Glomerular endothelial cell (primary cell): ENCODE measurements at places on chromosomes 5 and 9. TPM values are rescaled to one million over a fixed set of nuclear protein-coding genes. Genes with fewer than 3 reads are reported as not detected.

- DNase-seq, result no peak
These were observed 22.9 kb downstream of the HAVCR2 start for GRCh38 chr5:157085930-157086329.

INSL6 gene
- total RNA-seq, result not detected in 2 replicates

DNA sequence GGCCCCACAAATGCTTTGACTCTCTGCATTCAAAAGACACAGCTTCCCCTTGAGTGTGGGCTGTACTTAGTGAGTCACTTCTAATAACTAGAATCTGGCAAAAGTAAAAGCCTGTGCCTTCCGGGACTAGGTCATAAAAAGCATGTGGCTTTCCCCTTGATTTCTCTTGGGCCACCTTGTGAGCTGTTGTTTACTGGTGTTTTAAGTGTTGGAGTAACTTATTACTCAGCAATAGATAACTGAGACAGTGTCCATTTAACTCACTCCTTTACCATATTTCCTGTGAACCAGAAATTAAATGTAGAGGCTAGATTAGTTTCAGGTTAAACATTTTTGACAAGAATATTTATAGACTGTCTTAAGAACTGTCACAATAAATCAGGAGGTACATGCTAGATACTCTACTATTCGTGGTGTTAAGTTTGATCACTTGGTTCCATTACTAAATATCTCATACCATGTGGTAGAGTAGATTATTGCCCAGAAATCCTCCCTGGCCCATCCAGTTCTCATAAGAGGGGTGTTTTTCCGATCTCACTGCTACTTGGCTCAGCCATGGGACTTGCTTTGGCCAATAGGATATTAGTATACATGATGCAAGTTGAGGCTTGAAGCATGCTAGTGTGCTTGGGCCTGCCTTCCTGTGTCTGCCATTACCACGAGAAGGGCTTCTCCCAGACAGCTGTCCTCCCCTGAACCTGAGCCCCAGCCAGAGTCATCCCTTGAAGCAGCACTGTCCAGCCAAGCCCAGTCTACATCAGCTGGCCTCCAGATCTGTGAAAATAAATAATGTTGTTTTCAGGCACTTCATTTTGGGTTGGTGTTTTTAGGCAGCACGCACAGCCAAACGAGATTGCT lies 10.4 kb upstream of the CMBL start:
- no peak for DNase-seq

- no peak for DNase-seq
These were observed 892.7 kb downstream of the TLE1 start for GRCh38 chr9:80796632-80797031.

DNA sequence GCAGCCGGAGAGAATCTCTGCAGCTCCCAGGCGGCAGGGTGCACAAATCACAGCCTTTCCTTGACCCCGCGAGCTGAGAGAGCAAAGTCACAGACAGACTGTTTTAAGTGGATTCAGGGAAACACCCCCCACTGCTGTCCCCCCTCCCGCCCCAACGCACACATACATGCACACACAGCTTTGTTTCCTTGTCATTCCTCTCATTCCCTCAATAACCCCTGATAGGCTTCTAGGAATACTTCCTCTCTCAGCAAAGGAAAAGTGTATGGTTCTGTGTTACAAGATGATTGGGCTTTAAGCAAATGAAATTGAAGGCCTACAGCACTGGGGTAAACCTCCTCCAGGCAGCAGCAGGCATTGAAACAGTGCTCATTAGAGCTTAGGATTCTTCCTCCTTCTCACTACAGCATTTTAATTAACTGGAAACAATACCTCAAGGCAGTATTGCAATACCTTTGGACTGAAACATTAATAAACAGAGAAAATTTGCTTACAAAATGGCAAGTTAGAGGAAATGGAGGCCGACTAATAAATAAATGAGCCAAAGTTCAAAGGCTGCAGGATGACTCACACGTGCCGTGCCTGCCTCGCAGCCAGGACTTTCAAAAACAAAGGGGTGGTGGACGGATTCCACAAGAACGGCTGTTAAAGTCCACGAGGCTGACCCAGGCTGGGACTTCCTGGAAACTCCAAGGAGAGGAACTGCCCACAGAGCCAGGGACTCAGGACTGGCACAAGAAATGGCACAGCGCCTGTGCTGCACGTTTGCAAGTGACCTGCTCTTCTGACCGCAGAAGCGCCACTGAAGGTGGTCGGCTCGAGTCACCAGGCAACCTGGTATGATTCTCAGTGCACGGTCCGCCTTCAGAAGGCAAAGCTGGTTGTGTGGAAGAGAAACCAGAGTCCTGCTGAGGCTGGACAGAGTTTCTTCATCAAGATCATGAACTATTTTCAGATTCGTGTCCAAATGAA lies 236.2 kb downstream of the SYK start:
- DNase-seq, result no peak

KCNMB1 gene
- total RNA-seq, result not detected in 2 replicates

DNA sequence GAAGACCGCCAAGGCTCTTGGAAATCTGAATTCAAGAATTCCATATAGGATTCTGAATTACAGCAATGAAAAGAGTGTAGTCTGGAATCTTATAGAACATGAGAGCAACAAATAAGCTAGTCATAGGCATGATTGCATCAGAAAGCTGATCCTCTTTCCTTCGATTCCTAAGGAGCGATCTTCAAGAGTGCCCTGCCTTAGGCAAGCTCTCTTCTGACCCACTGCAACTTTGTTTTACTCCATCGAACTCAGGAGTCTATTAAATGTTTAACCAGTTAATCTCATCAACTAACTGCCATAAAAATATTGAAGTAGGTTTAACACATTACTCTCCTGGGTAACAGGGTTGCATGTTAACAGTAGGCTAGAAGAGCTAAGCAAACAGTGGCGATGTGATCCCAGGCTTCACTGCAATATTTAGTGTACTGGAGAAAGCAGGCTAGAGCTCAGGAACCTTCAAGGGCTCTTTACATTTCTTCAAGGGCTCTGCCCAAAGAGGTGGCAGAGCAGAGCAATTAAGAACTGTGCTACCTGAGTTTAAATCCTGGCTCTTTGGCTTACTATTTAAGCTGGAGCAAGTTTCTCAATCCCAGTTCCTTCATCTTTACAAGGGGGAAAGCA lies 146.3 kb downstream of the RORB start:
- no peak for DNase-seq

DNA sequence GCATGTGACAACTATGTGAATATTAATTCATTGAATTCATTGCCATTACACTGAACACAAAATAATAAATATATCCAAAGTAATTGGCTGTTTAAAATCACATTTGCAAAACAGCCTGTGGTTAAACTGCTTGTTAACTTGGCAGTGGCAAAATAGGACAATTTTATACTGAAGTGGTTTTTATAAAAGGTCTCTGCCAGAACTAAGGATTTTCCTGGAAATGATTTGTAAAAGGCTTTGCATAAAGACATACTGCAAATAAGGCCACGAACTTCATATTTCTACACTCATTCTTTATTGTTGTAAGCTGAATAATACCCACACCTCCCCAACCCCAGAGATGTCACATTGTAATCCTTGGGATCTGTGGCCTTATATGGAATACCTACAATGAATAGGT lies 370.3 kb upstream of the RGMB start:
- DNase-seq, result no peak

DNA sequence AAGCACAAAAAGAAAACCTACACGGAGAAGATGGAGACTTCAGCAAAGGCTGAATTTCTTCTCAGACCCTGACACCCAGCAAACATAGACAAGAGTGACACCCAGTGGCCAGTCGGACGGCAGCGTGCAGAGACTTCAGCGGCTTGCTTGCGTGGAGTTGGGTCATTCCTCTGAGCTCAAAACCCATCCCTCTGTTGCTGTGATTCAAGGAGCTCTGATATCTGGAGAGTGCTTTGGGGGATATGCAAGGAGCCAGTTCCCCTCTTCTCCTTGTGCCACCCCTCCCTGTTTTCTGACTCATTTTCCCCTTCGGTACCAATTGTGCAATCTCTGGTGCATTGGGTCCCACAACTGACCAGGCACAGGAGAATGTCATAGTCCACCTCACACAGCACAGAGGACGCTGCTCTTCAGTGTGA lies 27.5 kb downstream of the SH3TC2 start:
- peak; percentile 50 for DNase-seq

- DNase-seq, result no peak
These were observed 7.6 kb downstream of the SHB start for GRCh38 chr9:38061326-38061977.

SLC36A2 gene
- not detected in 2 replicates for total RNA-seq

IL31RA gene
- 0.76 and 3.5 TPM in 2 replicates for total RNA-seq

GRCh38 chr9:70113403-70114022 lies 69.9 kb downstream of the MAMDC2 start:
- DNase-seq, result no peak

DNA sequence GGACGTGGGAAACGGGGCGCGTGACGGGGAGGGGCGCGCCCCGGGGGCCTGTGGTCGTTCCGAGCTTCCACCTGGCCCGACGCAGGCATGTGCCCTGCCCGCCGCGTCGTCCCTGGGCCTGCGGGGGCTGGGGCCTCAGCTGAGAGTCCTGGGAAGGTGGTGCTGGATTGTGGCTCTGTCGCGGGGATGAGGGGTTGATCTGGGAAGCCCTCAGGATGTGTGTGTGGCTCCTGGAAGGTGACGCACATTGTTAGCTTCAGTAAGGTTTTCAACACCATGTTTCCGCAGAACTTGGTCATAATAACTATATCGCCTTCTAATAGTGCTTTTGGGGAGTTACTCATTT lies 589.1 kb downstream of the MTRR start:
- no peak for DNase-seq

DNA sequence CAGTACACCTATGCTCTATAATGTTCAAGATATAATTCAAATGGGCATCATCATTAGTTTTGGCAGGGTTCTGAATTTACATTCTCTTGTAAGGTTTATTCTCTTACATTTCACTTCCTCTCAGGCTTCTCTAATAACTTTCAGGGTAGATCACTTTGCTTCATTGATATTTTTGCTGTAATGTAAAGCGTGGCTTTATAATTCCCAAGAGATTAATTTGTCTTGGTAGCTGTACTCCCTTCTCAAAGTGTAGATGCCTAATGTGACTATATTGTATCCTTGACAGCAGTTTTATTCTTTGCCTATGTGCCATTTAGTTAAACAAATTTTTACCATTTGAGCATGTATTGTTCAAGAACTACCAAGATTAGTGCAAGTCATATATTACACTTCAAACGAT lies 889.1 kb downstream of the TAF11L14 start:
- no peak for DNase-seq

DNA sequence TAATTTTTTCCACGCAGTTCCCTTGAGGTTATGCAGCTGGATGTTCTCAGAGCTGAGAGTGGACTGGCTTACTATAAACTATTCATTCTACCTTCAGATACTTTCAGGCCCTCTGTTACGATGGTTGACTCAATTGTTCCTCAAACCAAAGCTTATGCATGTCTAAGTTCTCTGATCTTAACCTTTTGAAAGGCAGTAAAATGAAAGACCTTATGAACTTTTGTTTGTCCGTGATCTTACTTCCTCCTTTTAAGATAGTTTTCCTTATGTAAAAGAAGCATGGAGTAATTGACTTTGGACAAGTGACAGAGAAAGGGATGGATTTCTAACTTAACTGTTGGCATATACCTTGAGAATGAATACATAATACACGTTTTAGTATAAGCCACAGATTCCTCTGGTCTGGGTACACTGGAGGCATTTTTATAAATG lies 575.7 kb downstream of the PDE4D start:
- no peak for DNase-seq

GRCh38 chr9:20373263-20373662 lies 249.0 kb downstream of the MLLT3 start:
- no peak for DNase-seq

MSMP gene
- total RNA-seq, result 1.6 and 7.9 TPM in 2 replicates

DNA sequence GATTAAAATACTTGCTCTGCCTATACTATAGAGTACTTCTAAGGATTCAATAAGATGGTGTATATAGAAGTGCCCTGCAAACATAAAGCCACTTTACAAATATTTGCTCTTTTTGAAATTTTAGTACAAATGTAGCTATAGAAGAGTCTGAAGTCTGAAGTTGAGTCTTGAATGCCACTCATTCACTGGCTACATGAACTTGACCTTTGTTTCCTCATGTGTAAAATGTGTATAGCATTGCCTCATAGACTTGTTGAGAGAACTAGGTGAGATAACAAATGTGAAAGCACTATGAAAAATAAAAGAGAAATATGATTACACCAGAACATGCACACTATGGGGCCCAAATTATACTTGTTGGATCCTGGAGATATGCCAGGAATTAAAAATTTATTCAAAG lies 244.7 kb downstream of the SEC61B start:
- DNase-seq, result no peak

FOXD4 gene
- total RNA-seq, result not detected in 2 replicates

GRCh38 chr5:108925073-108925472 lies 177.4 kb downstream of the FER start:
- DNase-seq, result no peak

AGXT2 gene
- not detected in 2 replicates for total RNA-seq

DNA sequence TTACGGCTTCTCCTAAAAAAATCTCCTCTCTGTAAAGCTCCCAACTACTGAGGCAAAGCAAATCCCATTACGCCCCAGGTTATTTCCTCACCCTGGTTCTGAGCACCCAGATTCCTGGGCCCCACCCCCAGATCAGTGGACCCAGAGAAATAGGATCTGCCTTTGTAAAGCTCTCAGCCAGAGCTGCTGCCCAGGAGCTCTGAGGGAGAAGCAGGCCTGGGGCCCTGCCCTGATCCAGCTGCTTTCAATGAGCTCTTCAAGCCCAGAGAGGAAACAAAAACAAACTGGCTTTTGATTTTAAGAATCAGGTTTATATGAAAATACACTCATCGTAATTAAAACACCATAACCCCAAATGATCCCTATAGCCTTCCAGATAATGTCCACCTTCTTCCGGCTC lies 124.5 kb downstream of the C5orf15 start:
- DNase-seq, result no peak

GRCh38 chr5:89582768-89583339 lies 699.9 kb upstream of the MEF2C start:
- no peak for DNase-seq

DNA sequence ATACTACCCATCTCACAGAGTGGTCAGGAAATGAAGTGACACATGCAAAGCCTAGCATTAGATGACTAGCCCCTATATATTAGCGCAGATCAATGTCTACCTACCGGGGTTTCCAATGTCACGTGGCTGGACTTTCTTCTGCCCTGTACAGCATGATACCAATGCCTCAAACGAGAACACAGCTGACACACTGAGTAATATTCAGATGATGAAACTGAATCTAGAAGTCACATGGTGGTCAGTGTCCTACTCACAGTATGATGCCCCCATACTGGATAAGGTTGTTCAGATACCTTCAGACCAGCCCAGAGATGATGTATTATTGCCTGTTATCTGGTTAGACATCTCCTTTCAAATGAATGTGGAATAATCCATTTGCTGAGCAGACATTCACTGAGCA lies 71.1 kb upstream of the FRRS1L start:
- no peak for DNase-seq

MELK gene
- 10.1 and 14.7 TPM in 2 replicates for total RNA-seq

MGAT4B gene
- 354 and 372 TPM in 2 replicates for total RNA-seq
